ENCODE measurements at places on chromosomes 1 and 21.

DNA sequence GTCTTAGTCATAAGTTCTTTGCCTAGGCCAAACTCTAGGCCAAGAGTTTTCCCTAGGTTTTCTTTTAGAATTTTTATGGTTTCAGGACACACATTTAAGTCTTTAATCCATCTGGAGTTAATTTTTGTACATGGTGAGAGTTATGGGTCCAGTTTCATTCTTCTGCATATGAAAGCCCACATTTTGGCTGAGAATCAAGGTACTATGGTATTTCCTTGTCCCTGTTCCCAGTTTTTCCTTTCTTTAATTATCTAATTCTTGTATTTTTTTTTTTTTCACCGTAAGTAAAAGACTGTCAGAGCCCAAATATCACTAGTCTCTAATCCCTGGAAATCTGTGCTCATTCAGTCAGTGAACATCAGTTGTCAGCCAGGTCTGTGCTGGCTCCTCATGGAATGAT is 105.4 kb downstream of the MAP3K21 start:
- DNase-seq, result no peak

DNA sequence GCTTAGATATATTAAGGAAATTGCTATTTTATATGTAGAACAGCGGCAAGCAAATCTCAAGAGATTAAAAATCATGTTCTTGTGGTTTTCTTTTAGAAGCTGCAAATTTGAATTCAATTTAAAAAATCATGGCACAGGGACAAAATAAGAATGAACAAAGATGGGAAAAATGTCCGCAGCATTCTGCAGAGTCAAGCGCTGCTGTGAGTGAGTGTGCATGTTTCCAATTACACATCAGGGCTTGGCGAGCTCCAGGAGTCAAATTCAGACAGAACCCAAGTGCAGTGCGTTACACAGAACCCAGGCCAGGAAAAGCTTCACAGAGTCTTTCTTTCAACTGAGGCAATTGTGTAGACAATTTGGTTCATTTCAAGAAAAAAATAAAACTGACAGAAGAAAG is 33.3 kb upstream of the ERG start:
- DNase-seq, result no peak

DNA sequence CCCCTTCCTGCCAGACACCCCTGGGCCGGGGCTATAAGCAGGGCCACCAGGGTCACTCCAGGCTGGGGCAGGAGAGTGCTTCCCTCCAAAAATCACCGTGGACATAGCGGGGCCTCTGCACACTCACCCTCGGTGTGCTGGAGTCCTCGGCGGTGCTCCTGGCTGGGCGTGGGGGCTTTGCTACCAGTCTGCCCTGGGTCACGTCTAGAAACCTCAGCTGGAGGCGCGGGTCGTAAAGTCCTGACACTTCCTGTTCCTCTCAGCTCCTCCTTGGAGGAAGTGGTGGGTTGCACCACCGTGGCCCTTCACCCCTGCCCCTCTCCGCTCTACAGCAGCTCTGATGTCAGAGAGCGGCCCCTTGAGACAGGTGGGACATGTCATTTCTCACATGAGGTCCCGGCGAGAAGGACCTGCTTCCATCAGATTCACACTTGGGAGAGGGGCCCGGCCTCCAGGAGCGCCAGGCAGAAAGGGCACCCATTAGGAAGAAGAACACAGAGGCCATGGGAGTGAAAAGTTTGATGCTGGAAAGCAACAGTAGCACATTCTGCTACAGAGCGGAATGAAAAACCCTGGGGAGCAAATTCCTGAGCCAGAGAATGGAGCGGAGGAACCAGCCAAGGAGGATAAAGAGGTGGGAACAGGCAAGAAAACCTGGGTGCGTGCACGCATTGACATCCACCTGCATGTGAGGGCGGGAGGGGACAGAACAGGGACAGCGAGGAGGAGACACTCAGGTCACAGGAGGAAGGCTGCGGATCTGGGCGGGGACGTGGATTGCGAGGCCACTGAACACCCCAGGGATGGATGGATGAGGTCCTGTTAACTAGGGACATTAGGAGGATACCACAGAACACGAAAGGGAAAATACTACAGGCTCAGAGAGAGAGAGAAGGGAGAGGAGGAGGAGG is at the start of gene ITGB2:
ITGB2 (minus strand) TSS at position 206 of the 911 bp plus-strand sequence. CDS start 10,117 bp downstream, outside the sequence.
- no peak for DNase-seq

DNA sequence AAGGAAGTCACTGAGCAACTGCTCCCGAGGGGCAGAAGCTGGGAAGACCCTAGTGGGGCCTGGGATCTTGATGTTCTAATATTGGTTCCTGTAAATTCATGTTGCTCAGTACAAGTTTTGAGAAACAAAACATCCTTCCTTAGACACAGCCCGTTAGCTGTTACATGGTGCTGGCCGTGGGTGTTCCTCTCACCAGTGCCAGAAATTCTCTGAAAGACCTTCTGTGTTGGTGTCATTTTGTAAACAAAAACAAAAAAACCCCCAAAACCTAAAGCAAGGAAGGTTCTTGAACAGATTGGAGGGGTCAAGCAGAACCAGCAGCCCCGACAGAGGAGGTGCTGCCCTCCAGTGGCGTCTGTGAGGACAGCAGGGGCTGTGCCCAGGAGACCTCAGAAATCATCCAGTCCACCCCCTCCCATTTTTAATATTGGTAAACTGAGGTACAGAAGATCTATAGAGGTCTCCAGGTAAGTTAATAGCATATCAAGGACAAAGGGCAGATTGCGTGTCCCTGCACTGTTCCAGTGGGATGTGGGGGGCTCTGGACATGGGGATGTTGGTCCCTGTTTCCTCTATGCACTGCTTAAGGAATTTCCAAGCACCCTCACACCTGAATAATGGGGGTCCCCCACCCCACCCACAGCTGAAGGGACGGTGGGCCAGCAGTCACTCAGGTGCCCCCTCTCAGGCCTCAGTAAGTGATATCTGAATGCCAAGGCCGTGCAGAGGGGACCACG is 38.2 kb downstream of the SLC2A7 start:
- DNase-seq, result peak; percentile 64

DNA sequence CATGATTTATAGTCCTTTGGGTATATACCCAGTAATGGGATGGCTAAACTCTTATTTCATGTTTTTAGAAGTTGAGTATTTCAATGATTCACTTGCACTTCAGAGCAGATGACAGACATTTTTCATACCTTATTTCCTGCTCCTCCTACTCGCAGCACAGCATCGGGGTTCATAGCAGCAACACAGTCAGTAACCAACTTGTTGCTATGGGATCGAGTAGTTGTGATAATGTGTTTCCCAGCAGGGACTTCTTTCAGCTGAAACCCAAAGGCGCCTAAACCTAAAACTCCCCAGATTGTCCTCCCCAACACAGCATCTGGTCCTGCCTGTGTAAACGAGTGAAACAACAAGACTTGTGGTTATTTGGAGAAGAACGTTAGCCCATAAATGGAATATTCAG is 16.3 kb upstream of the EPRS1 start:
- no peak for DNase-seq

DNA sequence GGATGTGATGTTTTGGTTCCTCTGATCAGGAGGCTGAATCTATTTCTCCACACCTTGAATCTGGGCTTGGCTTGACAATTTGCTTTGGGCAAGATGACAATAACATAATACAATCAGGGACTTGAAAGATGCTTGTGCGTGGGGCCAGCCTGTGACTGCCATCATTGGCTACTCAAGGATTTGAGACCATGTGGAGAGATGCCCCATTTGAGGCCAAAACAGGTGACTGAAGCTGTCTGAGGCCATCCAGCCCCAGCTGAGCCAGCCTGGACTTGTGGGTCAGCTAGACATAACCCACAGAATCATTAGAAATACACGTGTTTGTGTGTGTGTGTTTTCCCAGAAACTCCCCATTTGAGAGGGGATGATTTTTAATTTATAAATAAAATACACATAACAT is 421.5 kb downstream of the PTPRU start:
- no peak for DNase-seq

- DNase-seq, result no peak
Measured at GRCh38 chr1:214569357-214570004, 18.1 kb upstream of the PTPN14 start.

- no peak for DNase-seq
Measured at GRCh38 chr1:25550155-25550506, 6.7 kb downstream of the LDLRAP1 start.

DNA sequence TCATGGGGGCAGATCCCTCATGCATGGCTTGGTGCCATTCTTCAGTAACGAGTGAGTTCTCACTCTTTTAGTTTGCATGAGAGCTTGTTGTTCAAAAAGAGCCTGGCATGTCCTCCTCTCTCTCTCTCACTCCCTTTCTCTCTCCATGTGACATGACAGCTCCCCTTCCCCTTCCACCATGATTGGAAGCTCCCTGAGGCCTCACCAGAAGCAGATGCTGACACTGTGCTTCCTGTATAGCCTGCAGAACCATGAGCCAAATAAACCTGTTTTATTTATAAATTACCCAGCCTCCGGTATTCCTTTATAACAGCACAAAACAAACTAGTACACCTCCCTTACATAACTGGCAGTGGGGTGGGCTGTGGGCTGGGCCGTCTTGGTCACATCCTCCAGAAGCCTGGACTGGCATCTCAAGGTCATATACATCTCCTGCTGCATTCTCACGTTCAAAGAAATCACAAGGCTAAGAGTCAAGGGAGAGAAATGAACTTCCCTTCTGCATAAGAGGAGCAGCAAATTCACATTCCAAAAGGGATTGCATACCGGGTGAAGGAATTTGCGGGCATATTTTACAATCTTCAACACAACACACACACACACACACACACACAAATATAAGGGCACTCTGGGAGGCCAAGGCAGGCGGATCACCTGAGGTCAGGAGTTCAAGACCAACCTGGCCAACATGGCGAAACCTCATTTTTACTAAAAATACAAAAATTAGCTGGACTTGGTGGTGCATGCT is 2.3 kb upstream of the CCSAP start:
- no peak for DNase-seq

DNA sequence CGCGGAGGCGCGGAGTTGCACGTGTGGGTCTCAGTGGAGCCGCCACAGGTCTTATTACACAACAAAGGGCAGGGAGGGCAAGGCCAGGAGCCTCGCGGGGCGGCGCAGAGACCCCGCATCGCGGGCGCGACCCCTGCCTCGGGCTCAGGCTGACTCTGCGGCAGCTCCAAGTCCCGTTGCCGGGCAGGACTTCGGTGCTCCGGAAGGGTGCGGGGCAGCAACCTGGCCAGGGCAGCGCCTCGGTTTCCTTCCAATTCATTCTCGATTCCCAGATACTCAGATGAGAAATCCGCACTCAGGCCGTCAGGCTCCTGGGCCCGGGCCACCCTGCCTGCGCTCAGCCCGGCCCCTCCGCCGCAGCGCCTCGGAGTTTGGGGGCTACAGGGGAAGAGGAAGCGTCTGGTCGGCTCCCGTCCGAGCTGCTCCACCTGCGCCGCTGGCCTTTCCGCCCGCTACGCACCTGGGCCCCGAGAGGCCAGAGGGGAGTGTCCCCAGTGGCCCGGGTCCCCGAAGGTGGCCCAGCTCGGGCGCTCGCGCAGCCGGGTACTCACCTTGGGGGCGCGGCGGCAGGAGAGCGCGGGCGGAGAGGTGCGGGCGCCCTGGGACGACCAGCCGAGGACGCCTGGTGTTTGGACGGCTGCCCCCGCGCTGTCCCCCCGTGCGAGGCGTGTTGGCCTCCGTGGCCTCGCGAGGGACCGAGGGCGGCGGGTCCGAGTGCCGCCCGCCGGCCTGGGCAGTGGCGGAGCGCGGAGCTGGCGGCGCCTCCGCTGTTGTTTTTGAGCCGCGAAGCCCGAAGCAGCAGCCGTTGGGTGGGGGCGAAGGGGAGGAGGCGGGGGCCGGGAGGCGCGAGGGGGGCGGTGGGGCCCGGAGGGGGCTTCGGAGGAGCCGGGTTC is 1.1 kb upstream of the PRDM16 start:
- no peak for DNase-seq

DNA sequence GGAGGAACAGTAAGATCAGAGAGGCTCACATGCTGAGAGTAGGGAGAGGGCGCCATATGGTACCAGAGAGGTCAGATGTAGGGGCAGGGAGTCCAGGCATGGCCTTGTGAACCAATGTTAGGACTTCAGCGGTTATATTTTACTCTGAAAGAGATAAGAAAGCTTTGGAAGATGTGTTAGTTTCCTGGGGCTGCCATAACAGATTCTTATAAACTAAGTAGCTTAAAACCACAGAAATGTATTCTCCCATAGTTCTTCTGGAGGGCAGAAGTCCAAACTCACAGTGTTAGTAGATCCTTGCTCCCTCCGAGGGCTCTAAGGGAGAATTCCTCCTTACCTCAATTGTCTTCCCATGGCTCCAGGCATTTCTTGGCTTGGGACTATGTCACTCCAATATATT is 502.5 kb upstream of the ADGRL2 start:
- DNase-seq, result no peak

- no peak for DNase-seq
Measured at GRCh38 chr1:59428828-59429227, 131.9 kb downstream of the FGGY start.

GRCh38 chr1:221439008-221439746 is 302.7 kb downstream of the DUSP10 start:
- peak; percentile 38 for DNase-seq

- no peak for DNase-seq
Measured at GRCh38 chr1:20621012-20621411, 12.2 kb upstream of the PINK1 start.

- no peak for DNase-seq
Measured at GRCh38 chr1:218537122-218537913, 192.2 kb downstream of the TGFB2 start.

DNA sequence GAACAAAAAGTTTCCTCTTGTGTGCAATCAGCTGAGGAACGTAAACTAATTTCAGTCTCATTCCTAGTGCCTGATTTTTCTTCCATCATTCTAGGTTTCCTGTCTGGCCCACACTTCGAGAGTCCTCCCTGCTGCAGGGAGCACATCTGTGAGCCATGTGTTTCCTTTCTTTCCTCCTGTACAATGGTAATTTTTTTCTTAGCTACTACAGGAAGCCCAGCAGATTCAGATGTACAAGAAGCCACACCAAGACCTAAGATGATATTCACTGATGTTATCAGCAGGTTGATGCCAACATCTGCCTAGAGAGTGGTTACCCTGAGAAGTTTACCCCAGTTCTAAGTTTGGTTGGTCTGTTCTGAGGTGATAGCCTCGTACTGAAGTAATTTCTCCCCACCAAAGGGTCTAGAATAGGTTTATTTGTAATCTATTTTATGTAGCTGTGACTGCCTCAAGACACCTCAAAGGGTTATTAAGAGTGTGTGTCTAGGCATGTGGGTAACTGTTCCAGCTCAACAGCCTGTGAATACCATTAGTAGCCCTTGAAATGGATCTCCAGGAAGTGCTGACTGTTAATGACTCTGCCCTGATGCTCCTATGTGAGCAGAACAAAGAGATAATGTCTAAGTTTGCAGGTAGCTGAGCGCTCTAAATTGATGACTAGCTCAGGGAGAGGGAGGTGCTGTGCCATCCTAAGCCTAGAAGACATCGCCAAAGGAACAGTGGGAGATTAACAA is 31.7 kb upstream of the CLDN14 start:
- no peak for DNase-seq
